Thyroid gland (tissue), 4 donors: ENCODE measurements at places on chromosomes 11 and 22. TPM values are rescaled to one million over a fixed set of nuclear protein-coding genes. Genes with fewer than 3 reads are reported as not detected.

- no peak overlapping the region for H3K4me3 ChIP-seq
- DNase-seq, result no peak
- H3K27me3 ChIP-seq, result no peaks in the 10 kb centered on the region
- no peaks in the 10 kb centered on the region for H3K36me3 ChIP-seq
Measured at GRCh38 chr11:95295382-95296149, 64.6 kb upstream of the SESN3 start.

GRCh38 chr11:16861862-16862261 is 123.4 kb downstream of the C11orf58 start:
- no peaks in the 10 kb centered on the region for H3K27me3 ChIP-seq
- H3K4me3 ChIP-seq, result no peak overlapping the region
- DNase-seq, result no peak

The SART1 gene
- total RNA-seq, result 23.5 TPM

The CCDC87 gene
- total RNA-seq, result 0.92 TPM

GRCh38 chr11:122150216-122151124 is 34.5 kb upstream of the BLID start:
- no peak for DNase-seq
- H3K4me1 ChIP-seq, result peaks cover 16% of the 10 kb centered on the region
- H3K27ac ChIP-seq, result no peak overlapping the region
- H3K4me3 ChIP-seq, result no peak overlapping the region
- no peaks in the 10 kb centered on the region for H3K36me3 ChIP-seq
- no peaks in the 10 kb centered on the region for H3K27me3 ChIP-seq

The OOSP1 gene
- not detected for total RNA-seq

DNA sequence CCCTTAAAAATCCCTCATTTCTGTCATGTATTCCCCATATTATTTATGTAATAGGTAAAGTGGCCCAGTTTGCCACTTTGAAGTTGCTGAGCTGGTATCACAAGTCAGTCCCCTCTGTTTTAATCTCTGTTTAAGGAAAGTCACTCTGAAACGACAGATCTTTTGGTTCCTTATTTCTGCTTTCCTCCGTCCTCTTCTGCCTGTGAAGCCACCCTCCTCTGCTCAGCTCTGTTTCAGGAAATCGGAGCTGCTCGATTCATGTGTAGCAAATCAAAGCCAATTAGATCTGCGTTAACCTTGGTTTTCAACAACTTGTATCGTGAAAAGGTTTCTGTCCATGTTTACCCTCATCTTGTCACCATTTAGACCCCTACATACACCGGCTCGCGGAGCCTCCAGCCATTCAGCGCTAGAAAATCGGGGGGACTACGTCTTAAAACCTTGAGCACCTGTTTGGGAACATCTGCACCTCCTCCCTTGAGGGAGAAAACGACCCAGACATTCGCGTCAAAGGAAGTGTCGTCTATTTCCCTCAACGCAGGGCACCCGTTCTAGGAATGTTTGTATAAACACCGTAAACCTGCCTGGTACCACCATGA is 576 bp upstream of the SC5D start:
- H3K4me3 ChIP-seq, result peak overlapping the region; percentile 70
- H3K27ac ChIP-seq, result peak overlapping the region; percentile 89
- no peaks in the 10 kb centered on the region for H3K36me3 ChIP-seq
- DNase-seq, result peak; percentile 7
- H3K4me1 ChIP-seq, result no peaks in the 10 kb centered on the region

- no peaks in the 10 kb centered on the region for H3K4me1 ChIP-seq
- H3K4me3 ChIP-seq, result no peak within 1 kb of the TSS
- no peak for DNase-seq
- H3K36me3 ChIP-seq, result no peaks in the 10 kb centered on the region
- H3K27ac ChIP-seq, result no peak within 1 kb of the TSS
Measured at GRCh38 chr22:29719899-29720645, at the start of gene CABP7. Gene CABP7 (plus strand): TSS chr22:29720003. CDS start chr22:29720425, 422 bp downstream.

- DNase-seq, result peak; percentile 73
- no peaks in the 10 kb centered on the region for H3K36me3 ChIP-seq
Measured at GRCh38 chr11:67640021-67640757, 626 bp upstream of the TBX10 start.

GRCh38 chr11:9104580-9104979 is 13.2 kb upstream of the SCUBE2 start:
- no peaks in the 10 kb centered on the region for H3K4me1 ChIP-seq
- no peaks in the 10 kb centered on the region for H3K27me3 ChIP-seq
- no peak overlapping the region for H3K4me3 ChIP-seq
- DNase-seq, result no peak
- H3K36me3 ChIP-seq, result no peaks in the 10 kb centered on the region
- no peak overlapping the region for H3K27ac ChIP-seq

The PRDM10 gene
- total RNA-seq, result 18.6 TPM

- H3K27me3 ChIP-seq, result no peaks in the 10 kb centered on the region
- H3K4me1 ChIP-seq, result no peaks in the 10 kb centered on the region
- DNase-seq, result no peak
- H3K27ac ChIP-seq, result no peak overlapping the region
- H3K4me3 ChIP-seq, result no peak overlapping the region
Measured at GRCh38 chr11:58276151-58276550, 8.1 kb upstream of the OR10W1 start.

The NPAS4 gene
- not detected for total RNA-seq

DNA sequence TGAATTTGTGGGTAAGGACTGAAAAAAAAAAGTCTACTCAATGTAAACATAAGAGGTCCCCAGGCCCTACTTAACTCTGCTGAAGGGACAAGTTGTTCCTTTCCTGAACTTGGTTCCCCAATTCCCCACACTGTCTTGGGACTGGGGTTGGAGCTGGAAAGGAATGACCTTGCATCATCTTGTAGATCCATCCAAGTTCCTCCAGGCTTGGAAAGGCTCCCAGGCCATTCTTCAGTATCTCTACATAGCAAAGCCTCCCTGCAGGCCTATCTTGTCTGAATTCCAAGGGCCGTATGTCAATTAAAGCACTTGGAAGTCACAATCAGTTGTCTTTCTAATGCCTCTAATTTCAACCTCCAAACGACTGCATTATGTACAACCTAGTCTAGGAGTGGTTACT is 361.2 kb downstream of the TMEM135 start:
- DNase-seq, result peak; percentile 13
- H3K27ac ChIP-seq, result no peak overlapping the region
- no peak overlapping the region for H3K4me3 ChIP-seq
- no peaks in the 10 kb centered on the region for H3K4me1 ChIP-seq
- no peaks in the 10 kb centered on the region for H3K36me3 ChIP-seq
- no peaks in the 10 kb centered on the region for H3K27me3 ChIP-seq

The PPME1 gene
- total RNA-seq, result 36.4 TPM

DNA sequence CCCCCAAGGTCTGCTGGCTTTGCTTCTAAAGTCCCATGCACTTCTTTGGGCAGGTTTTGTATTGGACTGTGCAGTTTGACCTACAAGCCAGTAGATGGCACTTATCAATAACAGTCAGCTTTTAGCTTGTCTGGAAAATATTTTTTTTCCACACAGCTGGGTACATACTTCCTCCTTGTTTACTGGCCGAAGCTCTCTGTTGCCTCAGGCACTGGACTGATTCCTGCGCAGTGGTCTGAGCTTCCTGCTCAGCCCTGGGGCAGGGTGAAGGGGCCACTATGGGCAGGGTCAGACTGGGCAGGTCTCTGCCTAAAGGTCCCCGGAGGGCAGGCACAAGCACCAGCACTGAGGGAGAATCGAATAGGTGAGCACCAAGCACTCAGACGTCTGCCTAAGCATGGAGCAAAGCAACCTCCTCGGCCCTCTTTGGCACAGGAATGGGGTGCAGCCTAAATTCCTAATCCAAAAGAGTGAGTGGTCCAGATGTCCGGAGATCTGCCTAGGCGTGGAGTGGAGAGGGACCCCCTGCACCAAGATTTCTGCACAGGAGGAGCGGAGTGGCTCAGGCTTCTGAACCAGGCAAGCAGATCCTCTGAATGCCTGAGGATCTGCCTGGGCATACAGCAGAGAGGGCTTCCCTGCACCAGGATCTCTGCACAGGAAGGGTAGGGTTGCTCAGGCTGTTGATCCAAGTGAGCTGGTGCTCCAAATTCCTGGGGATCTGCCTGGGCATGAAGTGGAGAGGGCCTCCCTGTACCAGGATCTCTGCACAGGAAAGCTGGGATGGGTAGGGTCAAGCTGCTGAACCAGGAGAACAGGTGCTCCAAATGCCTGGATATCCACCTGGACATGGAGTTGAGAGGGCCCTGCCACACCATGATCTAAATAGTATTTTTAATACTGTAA is 105.9 kb upstream of the C11orf58 start:
- H3K27ac ChIP-seq, result no peak overlapping the region
- no peak overlapping the region for H3K4me3 ChIP-seq
- no peaks in the 10 kb centered on the region for H3K4me1 ChIP-seq
- no peak for DNase-seq
- H3K27me3 ChIP-seq, result no peaks in the 10 kb centered on the region

The UCP3 gene
- 3.2 TPM for total RNA-seq

GRCh38 chr11:94656968-94657367 is 89.8 kb downstream of the PIWIL4 start:
- no peak overlapping the region for H3K27ac ChIP-seq
- no peaks in the 10 kb centered on the region for H3K36me3 ChIP-seq
- H3K27me3 ChIP-seq, result no peaks in the 10 kb centered on the region
- H3K4me1 ChIP-seq, result no peaks in the 10 kb centered on the region
- no peak overlapping the region for H3K4me3 ChIP-seq

The CYB561A3 gene
- 41.2 TPM for total RNA-seq

DNA sequence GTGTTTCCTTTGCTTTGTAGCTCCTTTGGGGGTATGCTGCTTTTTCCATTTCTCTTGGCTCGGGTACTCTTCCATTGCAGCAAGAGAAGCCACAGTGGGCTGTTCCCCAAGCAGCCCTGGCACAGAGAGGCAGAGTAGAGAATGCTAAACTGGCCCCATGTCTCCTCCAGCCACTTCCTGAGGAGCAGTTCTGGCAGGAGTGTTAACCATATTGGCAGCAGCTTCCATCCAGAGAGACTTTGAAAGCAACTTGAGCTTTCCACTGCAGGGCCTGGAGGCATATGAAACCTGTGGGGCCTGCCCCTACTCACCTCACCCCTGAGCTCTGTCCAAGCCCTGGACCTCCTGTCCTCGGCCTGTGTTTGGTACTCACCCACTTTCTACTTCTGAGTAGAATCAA is 61.8 kb downstream of the ALX4 start:
- H3K4me1 ChIP-seq, result peaks cover 27% of the 10 kb centered on the region
- H3K36me3 ChIP-seq, result no peaks in the 10 kb centered on the region
- no peak for DNase-seq
- no peak overlapping the region for H3K27ac ChIP-seq
- H3K27me3 ChIP-seq, result no peaks in the 10 kb centered on the region

GRCh38 chr11:69930081-69931059 is 111.2 kb upstream of the FGF3 start:
- H3K27me3 ChIP-seq, result no peaks in the 10 kb centered on the region
- no peaks in the 10 kb centered on the region for H3K4me1 ChIP-seq
- no peaks in the 10 kb centered on the region for H3K36me3 ChIP-seq
- no peak overlapping the region for H3K4me3 ChIP-seq

DNA sequence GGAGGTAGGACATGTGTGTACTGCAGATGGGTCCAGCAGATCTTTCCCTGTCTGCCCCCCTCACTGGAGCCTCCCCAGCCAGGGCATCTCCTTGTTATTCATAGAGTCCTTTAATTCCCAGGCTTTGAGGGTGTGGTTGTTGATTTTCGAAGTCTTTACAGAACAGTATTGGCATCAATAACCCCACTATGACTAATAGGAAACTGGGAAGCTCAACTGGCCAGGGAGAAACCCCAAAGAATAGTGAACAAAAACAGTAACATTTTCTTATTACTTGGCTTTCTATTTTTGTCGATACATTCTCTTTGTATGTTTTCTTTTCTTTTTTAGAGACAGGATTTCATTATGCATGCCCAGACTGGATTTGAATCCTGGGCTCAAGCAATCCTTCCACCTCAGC is 57.9 kb downstream of the NF2 start:
- H3K4me1 ChIP-seq, result no peaks in the 10 kb centered on the region
- H3K4me3 ChIP-seq, result no peak overlapping the region
- no peak overlapping the region for H3K27ac ChIP-seq
- no peak for DNase-seq

DNA sequence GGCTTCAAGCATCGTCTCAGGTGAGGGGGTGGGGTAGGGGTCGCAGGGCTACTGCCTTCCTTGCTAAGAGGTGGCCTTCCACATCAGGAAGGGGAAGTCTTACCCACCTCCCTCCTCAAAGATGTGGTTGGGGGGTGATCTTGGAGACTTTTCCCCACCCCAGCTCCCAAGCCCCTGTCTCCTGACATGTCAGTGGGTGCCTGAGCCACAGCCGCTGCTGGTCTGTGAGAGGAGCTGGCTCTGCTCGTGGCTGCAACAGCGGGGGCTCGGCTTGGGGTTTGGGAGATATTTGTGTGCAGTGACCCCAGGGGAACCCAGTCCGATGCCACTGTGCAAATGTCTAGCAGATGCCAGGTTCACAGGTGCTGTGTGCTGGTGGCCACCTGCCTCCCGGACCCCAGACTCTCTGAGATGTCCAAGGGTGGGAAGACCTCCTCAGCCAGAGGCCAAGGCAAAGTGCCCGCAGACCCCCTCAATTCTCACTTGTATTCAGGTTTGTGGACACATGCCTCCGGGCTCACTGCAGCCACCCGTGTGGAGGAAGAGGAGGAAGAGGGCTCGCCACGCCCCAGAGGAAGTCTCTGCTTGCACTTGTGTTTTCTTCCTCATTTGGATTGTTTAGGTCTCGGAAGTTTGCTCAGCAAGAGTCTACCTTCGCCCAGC is 1.9 kb downstream of the KCNQ1 start:
- peak overlapping the region; percentile 52 for H3K4me3 ChIP-seq
- peaks cover 33% of the 10 kb centered on the region for H3K4me1 ChIP-seq
- H3K27ac ChIP-seq, result peak overlapping the region; percentile 65
- peak; percentile 26 for DNase-seq
- H3K27me3 ChIP-seq, result no peaks in the 10 kb centered on the region

The OR51F2 gene
- not detected for total RNA-seq

DNA sequence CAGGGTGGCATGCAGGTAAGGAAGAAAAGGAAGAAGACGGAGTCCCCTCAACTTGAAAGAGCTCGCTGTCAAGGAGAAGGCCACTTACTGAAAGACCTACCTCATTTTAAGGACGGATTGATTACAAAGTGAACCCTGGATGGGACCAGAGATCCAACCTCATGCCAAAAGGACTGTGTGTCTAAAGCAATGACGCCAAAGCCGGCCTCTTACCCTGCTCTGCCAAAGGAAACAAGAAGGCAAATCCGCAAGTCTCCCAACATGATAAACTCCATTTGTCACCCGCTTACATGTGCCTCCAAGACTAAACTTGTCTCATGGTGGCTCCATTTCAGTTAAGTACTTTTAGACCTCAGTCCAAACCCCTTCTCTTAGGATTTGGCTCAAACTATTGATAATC is 148.7 kb upstream of the MTMR2 start:
- DNase-seq, result no peak
- H3K27me3 ChIP-seq, result no peaks in the 10 kb centered on the region
- H3K4me3 ChIP-seq, result no peak overlapping the region
- H3K4me1 ChIP-seq, result peaks cover 22% of the 10 kb centered on the region

- no peaks in the 10 kb centered on the region for H3K27me3 ChIP-seq
- DNase-seq, result peak; percentile 75
- peaks cover 36% of the 10 kb centered on the region for H3K4me1 ChIP-seq
- H3K36me3 ChIP-seq, result no peaks in the 10 kb centered on the region
- no peak overlapping the region for H3K4me3 ChIP-seq
Measured at GRCh38 chr11:74681686-74682651, 49.3 kb downstream of the CHRDL2 start.

GRCh38 chr11:73551677-73552076 is 46.2 kb downstream of the FAM168A start:
- no peak overlapping the region for H3K27ac ChIP-seq
- DNase-seq, result peak; percentile 14
- H3K4me1 ChIP-seq, result peaks cover 12% of the 10 kb centered on the region
- no peaks in the 10 kb centered on the region for H3K27me3 ChIP-seq
- H3K36me3 ChIP-seq, result no peaks in the 10 kb centered on the region
